ENCODE measurements at places on chromosomes 3 and 15.

DNA sequence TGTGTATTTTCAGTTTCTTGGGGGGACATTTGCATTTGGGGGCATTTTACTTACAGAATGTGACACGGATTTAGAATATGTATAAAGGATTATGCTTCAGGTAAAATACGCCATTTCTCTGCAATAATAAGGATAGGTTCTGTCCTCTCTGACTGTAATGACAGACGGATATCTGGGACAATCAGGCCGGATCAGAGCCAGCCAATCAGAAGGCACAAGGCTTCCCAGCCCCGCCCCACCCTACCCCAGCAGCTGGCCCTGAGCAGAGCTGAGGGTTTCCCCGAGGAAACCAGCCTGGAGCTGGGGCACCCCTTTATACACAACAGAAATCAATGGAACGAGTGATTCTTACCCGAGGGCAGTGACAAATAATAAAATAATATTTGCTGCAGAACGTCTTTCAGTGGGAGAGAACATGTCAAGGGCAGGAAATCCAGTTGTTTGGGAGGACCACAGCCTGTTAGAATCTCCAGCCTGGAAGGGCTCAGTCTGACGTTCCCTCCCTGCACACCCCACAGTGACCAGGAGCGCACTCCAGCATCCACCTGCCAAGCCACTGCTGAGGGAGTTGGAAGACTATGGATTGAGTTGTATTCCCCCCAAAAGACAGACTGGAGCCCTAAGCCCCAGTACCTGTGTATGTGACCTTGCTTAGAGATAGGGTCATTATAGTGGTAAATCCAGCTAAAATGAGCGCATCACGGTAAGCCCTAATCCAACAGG, 30.3 kb upstream of the SEC13 start:
- no peak for DNase-seq

DNA sequence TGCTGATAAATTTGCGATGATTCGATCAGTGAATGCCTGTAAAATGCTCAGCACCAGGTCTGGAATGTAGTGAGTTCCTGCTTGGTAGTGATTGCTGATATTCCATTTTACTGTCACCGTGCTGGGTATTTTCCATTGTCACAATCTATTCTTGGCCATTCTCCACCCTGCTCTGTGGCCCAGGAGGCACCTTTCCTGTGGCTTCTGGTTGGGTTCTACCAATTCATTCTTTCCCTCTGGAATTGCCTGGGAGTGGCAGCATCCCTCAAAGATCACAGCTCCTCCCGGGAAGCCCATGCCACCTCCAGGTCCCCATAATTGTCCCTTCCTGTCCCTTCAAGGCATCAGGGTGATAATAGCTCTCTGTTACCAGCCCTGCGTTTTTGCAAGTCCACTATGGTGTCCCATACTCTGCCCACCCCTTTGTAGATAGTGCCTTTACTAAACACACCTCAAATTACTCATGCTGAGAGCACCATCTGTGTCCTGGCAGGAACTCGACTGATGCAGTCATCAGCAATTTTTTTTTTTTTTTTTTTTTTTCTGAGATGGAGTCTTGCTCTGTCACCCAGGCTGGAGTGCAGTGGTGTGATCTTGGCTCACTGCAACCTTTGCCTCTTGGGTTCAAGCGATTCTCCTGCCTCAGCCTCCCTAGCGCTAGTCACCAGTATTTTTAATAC, 177.8 kb upstream of the PROK2 start:
- no peak for DNase-seq

DNA sequence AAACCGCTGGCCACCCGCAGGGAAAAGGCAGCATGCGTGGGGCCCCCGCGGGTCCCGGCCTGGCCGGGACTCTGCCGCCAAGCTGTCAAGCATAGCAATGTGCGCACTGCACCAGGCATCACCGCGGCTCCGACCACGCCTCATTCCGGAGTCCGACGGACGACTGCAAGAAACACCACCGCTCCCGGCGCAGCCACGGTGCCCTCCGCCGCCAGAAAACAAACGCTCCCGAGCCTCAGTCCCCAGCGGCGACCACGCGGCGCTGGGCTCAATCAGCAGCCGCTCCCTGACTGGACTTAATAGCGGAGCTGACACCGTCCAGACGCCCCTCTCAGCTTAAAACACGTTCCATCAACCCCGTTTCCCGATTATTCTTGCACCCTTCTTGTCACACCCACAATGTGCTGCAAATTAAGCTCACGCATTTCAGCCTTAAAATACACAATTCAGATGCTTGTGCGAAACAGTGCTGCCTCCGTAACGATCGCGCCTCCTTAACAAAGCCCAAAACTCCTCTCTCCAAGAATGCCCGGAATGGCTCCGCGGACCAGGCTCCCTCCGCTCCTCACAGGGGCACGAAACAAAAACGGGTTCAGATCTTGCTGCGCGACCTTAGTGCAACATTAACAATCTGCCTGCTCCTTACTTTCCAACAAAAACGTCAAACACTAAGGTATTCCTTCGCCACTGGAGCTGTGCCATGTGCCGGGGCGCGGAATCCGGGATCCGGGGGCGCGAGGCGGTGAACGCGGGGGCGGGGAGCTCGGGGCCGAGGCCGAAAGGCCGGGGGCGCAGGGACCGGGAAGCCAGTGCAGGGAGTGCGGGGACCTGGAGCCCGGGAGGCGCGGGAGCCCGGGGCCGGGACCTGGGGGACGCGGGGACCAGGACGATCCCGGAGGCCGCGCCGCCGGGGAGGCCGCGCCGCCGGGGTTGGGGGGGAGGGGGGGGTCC, 655 bp downstream of the CYFIP1 start:
- peak; percentile 70 for DNase-seq

- DNase-seq = peak; percentile 53
These were observed 4.0 kb downstream of the FBXL22 start for GRCh38 chr15:63601026-63601703.

- no peak for DNase-seq
These were observed 45.1 kb downstream of the MFSD1 start for GRCh38 chr3:158846803-158847451.

- DNase-seq = no peak
These were observed 2.1 kb downstream of the PDIA3 start for GRCh38 chr15:43748376-43748775.

- no peak for DNase-seq
These were observed 227.7 kb upstream of the SOX2 start for GRCh38 chr3:181484026-181484425.

DNA sequence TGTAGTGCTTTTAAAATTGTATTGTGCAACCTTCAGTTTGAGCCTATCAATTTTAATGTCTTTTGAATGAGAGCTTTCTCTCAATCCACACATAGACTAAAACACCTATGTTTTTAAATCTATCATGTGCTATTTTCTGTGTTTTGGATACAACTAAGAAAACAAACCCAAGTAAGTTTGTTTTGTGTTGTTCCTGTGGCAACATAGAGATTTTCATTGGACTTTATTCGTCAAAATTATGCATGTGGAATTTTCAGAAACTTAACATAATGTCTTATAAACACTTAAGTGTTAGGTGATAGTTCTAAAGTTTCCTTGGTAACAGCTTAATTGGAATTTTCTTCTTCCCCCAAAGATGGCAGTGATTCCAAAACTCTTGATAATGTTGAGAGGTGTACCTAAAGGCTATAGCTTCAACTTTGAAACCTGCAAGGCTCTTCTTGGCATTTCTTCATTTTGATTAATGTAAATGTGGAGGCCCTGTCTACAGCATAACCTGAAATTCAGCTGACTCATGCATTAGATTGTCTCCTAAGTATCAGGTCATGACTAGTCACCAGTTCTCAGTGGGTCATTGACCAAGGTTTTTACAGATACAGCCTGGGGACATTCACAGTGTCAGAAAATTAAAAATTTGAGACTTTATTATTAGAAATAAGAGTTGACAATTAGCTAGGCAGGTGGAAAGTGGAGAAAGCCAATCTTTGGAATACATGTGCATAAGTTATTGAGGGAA, 44.4 kb downstream of the COL6A5 start:
- DNase-seq = no peak

- no peak for DNase-seq
These were observed 474.4 kb upstream of the AGTR1 start for GRCh38 chr3:148223266-148223665.

GRCh38 chr3:99895703-99896441, 78.2 kb downstream of the CMSS1 start:
- no peak for DNase-seq

GRCh38 chr3:48416546-48416945, 13.3 kb downstream of the PLXNB1 start:
- DNase-seq = no peak

DNA sequence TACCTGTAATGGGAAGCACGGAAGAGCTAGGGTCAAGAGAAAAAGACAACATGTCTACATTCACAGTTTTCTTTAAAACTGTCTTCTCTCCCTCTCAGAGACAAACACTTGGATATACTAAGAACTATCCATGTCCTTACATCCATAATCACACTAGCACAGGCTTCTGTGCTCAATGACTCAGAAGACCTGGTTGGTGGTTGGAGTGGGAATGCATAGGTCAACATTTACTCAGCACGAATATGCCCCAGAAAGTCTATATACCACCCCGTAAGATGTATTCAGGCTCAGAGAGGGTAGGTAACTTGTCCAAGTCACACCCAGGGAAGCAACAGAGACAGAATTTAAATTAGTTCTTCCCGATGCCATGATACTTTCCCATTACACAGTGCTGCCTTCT, 891.1 kb downstream of the TUSC7 start:
- no peak for DNase-seq

DNA sequence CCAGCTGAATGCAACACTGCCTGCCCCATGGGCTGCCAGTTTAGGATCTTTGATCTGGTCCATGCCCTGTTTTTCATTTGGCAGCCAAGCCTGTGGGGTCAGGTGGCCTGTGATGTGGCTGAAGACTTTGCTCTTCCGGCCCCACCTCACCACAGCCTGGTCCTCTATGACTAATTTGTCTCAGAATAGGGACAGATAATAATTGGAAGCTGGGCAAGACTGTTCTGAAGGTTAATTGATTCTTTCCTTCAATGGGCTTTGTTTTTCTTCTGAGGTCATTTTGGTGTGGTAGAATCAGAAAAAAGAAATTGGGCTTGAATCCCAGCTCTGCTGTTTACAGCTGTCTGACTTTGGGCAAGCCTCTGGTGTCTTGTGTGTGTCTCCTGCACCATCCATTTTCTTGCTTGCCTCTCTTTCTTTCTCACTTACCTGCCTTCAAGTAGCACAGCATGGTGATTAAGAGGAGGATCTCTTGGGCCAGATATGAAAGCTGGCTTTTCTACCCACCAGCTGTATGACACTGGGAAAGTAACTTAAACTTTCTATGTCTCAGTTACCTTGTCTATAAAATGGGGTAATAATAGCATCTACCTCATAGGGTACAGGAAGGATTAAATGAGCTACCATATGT, 24.2 kb downstream of the ABHD2 start:
- DNase-seq = no peak

DNA sequence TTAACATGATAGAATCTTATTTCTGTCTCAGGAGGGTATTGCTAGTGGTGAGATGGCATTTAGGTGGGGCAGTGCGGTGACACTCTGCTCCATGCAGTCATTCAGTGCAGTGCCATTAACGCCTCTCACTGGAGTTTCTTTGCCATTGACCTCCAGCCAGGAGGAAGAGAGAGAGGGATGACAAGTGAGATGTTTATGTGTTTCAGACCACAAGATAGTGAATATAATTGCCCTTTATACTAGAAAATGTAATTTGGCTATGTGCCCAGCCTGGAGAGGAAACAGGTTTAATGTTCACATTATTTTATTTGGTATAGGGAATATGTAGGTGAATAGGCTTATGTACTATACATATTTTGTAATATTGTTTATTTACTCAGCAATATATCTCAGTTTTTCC, 84.5 kb downstream of the ZIC1 start:
- no peak for DNase-seq

DNA sequence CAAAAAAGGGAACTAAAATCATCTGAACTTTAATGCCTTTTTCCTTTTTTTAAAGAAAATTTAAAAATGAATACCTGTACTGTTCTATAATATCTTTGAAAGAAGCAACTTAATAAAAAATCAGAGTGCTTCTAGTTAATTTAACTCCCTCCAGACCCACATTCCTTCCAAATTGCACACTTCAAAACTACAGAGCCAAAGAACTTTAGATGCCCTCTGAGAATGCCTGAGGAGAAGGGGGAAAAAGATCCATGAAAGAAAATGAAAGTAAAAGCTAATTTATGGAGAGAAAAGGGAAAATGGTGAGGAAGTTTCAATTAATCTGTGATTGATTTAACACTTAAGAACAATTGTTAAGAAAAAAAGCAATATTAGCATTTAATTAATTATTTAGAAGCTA, 1141.6 kb downstream of the IGSF11 start:
- DNase-seq = no peak

DNA sequence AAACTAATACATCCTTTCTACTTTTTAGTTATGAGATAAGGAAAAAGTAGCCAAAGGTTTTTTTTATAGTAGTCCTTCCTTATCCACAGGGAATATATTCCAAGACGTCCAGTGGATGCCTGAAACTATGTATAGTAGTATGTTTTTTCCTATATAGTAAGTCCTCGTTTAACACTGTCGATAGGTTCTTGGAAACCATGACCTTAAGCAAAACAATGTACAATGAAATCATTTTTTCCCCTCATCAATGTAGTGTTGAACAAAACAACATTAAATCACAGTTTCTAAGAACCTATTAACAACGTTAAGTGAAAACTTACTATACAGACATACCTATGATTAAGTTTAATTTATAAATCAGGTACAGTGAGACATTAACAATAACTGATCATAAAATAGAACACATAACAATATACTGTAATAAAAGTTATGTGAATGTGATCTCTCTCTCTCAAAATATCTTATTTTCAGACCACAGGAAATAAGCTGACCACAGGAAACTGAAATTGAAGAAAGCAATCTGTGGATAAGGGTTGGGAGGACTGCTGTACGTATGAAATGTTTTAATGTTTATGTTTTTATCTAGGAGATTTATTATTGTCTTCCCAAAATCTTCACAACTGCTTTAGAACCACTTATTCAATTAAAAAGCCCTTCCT, 20.6 kb downstream of the COPS2 start:
- DNase-seq = no peak

- DNase-seq = no peak
These were observed 200.2 kb upstream of the LRRC3B start for GRCh38 chr3:26422415-26422814.

- peak; percentile 55 for DNase-seq
These were observed 303.1 kb downstream of the RPLP1 start for GRCh38 chr15:69755551-69756310.

DNA sequence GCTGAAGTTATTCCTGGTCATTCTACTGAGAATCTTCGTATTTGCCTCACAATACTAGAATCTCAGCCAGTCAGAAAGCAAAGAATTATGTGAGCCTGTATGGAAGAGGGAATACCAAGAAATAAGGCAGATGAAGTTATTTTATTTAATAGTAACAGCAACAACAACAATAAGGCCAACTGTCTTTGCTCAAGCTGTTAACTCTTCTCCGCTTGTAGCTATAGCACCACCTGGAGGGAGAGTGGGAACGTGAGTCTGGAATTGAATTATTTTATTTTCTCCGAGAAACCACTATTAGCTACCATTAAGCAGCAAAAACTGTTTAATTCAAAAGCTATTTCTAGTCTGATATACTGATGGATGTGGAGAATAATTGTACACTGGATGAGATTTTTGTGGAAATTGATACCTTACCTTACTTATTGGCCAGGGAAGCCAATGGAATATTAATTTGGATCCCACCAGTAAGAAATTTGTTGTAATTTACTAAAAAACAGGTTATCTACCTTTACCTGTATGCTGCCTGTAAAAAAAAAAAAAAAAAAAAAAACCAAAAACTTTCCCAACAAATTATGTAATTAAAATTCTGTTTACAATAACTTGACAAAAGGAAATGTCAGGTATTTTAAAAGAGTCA, 50.1 kb downstream of the CALML4 start:
- DNase-seq = peak; percentile 50

All from kidney (tissue), 22 donors.